ENCODE measurements at places on chromosomes 7 and 10.

DNA sequence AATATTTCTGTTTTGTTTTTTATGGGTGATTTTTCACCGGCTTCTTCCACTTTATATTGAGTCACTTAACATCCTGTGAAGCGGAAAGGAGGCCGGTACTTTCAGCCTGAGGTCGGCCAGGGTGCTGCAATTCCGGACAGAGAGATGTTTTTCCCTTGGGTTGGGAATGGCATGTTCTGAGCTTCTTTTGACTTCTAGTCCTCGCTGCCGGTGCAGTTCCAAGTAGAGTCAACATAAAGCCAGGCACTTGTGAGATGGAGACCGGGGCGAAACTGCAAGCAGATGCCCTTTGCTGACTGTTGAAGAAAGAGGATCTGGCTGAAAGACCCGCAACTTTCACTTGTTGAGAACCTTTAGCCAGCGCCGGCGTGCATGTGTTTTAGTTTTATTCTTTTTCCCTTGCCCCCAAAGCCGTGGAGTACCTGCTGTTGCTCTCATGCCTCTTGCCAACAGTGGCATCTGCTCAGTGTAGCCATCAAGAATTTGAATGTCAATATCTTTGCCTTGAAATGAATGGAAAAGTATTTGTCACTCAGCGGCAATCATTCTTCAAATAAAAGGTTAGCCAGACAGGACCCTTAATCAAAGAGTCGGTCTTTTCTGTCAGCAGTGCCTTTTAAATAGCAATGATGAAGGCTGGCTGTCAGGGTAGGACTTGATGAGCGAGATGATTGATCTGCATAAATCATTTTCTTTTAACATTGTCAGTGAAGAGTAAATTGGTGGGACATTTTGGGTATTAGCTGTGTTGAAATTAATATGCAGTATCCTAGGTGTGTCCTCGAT is 351.2 kb downstream of the LRMDA start:
- no peak for DNase-seq

DNA sequence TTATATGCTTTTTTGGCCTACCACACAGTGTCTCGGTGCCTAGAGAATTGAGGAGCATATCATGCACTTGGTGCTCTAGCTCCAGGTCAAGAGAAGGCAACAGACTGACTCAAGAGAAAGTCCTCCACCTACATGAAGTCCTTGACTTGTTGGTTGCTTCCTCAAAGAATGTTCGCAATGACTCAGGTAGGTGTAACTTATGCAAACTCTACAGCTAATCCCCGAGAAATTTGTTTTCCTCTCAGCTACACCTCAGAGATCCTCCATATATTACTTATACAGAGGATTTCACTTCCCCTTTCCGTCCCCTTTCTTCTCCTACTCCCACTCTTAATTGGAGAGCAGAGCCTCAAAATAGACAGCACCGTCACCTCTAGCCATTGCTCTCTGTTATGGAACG is 1013.1 kb downstream of the KCNMA1 start:
- DNase-seq = no peak

DNA sequence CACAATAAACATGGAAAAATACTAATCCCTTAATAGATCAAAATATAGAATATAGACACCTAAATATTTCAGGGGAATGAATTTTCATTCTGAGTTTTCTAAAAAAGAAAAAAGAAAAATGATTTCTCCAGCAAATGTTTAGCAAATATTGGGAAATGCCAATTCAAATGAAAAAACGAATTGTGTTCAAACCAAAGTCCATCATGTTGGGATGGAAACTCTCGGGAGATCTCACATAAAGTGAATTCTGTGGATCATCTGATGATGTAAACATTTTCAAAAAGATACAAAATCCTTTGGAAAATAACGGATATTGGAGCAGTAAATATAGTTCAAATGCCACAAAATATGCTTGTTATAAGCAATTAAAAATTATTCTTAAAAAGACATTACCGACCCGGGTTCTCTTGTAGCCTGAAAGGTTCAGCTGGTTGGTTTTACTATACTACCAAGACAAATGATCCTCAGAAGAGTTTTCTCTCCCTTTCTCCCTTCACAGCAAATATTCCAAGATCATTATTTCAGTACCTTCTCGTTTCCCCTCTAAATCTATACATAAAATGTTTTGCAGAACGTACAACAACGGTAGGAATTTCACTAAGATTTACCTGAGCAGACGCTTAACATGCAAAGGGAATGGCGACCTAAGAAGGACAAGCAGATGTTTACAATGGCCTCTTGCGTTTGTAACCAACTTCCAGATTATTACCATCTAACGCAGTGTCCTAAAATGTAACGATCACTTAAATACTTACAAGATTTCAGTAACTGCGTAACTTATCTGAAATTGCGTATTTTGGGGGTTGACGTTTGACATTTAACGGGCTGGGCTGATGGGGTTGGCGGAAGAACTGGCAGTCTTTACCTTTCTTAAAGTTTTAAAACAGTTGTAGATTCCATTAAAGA is 2.5 kb downstream of the HOXA13 start:
- DNase-seq = no peak

DNA sequence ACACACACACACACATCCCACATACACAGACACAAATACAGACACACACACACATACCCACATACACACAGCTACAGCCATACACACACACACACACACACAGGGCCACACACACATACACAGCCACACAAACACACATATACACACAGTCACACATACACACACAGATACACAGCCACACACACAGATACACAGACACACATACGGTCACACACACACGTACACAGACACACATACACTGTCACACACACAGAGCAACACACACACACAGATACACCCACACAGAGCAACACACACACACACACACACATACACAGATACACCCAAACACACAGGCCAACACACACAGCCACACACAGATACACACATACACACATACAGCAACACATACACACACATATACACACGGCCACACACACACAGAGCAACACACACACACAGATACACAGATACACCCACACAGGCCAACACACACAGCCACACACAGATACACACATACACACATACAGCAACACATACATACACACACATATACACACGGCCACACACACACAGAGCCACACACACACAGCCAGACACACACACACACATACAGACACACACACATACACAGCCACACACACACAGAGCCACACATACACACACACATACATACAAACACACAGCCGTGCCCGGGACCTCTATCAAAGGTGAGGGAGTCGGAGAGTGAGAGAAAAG is 22.3 kb downstream of the KCP start:
- DNase-seq = no peak

GRCh38 chr7:95041031-95041430 is 133.6 kb downstream of the PPP1R9A start:
- no peak for DNase-seq

DNA sequence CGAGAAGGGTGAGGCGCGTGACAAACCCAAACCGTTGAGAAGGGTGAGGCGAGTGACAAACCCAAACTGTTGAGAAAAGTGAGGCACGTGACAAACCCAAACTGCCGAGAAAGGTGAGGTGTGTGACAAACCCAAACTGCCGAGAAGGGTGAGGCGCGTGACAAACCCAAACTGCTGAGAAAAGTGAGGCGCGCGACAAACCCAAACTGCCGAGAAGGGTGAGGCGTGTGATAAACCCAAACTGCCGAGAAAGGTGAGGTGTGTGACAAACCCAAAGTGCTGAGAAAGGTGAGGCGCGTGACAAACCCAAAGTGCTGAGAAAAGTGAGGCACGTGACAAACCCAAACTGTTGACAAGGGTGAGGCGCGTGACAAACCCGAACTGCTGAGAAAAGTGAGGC is 25.0 kb downstream of the ESYT2 start:
- no peak for DNase-seq

DNA sequence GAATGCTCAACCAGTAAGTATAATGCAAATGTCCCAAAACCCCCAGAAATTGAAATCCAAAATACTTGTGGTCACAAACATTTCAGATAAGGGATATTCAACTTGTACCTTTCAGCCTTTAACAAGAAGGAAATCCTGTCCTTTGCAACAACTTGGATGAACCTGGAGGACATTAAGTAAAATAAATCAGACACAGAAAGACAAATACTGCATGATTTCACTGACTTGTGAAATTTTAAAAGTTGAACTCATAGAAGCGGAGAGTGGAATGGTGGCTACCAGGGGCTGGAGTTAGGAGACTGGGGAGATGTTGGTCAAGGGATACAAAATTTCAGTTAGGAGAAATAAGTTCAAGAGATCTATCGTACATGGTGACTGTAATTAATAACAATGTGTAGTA is 187.6 kb downstream of the DNAH11 start:
- DNase-seq = no peak

DNA sequence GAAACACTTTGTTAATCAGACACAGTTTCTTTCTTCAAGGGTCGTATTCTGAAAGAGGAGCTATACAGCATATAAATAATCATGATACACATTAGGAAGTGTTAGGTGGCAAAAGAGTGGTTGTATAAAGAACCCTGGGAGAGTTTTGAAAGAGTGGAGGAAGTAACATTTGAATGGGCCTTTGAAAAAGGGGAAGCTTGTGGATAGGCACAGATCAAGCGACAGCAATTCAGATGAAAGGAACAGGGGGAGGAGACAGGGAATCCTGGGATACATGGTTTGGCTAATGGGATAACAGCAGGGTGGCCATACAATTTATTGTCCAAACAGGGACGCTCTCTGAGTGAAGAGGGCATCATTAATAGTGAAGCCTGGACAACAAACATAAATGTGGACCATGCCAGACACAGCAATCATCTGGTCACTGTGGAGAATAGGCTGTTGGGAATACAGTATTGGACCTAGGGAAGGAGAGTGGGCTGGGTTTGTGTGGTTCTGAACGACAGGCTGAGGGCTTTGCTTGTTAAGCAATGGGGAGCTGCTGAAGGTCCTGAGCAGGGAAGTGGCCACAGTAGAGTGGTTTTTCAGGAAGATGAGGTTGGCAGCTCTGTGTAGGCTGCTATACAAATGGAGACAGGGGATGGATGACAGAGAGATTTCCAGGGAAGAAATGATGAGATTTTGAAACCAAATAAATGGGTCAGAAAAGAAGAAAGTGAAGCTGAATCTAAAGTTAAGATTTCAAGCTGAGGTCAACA is 75.9 kb downstream of the ICA1 start:
- no peak for DNase-seq

DNA sequence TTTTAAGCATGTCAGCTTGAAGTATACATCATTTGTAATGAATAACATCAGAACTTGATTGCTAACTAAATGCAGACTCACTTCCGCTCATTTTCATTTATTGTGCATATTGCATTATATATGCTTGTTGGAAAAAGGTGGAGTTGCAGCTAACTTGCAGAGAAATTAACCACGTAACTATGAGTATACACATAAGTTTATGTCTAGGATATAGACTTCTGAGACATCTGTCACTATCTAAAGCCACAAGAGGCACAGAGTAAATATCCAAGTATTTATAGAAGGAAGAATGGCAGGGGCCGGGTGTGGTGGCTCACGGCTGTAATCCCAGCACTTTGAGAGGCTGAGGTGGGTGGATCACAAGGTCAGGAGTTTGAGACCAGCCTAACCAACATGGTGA is 47.3 kb downstream of the TNPO3 start:
- no peak for DNase-seq

GRCh38 chr7:137328373-137329120 is 15.0 kb downstream of the PTN start:
- DNase-seq = no peak

GRCh38 chr7:99928994-99929729 is at the start of gene GJC3:
TSS of gene GJC3 (minus strand) at chr7:99929620. CDS start at chr7:99929620, 0 bp downstream.
- peak; percentile 42 for DNase-seq

DNA sequence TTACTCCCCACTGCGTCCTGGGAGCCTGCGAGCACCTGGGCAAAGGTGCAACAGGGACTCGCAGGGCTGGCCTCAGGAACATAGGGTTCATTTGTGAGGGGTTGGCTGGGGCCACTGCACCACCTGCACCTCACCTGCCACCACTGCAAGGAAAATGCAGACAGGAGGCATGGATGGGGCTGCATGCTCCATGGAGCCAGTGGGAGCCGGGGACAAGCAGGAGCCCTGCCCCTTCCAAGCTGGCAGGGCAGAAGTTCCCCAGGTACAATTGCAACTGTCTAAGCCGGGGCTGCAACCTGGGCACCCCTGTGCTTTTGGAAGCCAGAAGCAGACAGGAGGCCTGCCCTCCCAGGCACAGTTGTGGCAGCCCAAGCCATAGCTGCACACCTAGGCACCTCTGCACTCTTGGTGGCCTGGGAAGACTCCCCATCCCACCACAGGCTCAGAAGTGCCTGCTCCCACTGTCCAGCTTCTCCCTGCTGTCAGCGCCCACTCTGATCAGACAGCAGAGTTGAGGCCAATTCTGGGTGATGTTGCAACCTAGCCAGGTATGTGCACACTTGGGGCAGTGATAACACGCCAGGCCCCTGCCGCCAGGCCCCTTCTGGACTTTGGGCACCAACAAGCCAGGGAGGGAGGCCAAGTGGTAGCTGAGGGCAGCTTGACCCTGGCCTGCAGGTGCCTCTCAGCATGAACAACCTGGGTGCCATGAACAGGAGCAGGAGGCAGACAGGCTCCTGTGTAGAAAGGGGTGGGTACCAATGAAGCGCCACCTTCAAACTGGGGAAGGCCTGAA is 58.2 kb downstream of the TMEM106B start:
- DNase-seq = no peak

DNA sequence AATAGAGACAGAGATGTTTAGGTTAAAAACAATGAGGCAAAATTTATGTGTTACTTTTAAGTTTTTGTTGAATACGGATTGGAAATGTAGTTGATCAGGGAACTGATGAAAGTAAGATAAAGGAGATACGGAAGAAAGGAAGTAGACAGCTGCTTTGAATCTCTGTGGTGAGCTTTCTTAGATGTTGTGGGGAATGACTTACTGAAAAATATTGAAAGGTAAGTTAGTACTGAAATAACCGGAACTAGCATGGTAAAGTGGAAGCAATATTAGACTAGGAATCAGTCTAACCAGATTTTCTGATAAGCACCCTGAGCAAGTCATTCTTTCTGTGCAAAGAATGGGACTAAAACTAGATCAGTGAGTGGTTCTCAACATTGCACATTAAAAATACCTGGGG is 34.8 kb downstream of the LUC7L2 start:
- DNase-seq = no peak

DNA sequence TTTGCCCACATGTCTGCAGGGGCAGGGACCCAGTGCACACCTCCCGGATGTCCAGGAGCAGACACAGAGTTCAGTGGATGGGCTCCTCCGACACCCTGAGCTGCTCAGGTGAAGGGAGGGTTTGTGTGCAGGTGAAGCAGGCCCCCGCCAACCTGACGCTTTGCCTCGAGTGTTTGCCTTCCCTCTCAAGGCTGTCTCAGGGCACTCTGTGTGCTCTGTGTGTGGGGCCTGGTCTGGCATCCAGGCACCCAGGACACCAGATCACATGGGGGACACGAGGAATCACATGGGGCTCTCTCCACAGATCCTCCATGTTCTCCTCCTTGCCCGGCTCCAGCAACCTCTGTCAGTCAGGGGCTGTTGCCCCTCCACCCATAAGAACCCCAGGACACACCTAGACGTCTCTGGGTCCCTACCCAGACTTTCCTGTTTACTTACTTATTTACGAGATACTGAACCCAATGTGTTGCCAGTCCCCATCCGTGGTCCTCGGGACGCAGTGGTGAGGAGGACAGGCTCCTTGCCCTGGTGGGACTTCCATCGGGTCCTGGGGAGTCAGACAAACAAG is 99.5 kb downstream of the HTR5A start:
- DNase-seq = no peak
